T1000 (cell line): ENCODE measurements at places on chromosomes 2 and 18.
A peak's percentile ranks its signal among the peaks of the same experiment; 100 is the strongest.

GRCh38 chr2:181810823-181811695, 80.5 kb upstream of the ITPRID2 start:
- DNase-seq = peak; percentile 16

- DNase-seq = no peak
Observed at GRCh38 chr18:79509536-79509930, 113.8 kb downstream of the NFATC1 start.

GRCh38 chr2:43178055-43178598, 48.3 kb downstream of the ZFP36L2 start:
- DNase-seq = no peak

GRCh38 chr2:70946832-70947442, 11.2 kb downstream of the ATP6V1B1 start:
- no peak for DNase-seq

DNA sequence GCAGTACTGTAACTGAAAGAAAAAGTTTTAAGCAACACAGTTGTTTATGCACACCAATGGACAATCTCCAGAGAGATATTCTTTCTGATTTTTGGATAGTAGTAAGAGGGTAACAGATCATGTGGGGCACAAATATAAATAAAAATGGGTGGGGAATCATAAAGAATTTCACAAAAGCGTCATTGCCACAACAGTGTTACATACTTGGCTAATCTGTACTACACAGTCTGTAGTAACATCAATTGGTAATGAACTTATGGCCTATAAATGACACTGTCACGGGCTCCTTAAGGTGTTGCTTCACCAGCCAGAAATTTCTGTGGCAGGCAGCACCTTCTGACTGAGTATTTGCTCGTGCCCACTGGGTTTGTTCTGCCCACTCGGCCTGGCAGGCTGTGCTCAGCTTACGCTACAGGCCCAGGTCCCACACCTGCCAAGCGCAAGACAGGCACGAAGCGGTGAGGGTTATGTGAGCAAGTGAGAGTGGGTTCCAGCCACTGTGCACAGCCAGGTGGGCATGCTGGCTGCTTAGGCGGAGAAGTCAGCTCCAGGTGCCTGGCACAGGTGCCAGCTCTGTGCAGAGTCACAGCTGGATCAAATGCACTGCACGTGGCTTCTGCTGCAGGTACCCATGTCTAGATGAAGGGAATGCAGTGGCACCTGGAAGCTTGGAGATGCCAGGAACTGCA, 532.5 kb upstream of the SLC39A10 start:
- no peak for DNase-seq

DNA sequence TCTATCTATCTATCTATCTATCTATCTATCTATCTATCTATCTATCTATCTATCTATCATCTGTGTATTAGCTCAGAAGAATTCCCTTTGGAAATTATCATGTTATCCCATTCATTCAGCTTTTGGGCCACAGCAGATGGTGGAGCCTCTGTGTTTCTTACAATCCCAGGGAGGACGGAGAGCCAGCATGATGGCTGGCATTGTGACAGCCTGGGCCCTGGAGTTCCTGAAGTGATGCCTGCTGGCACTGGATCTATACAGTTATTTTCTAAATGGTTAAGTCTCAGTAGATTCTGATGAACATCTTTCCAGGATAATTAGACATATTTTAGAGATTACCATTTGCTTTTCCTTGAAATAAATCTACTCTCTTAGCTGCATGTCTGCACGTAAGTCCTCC, 385.4 kb upstream of the NXPH2 start:
- DNase-seq = no peak

DNA sequence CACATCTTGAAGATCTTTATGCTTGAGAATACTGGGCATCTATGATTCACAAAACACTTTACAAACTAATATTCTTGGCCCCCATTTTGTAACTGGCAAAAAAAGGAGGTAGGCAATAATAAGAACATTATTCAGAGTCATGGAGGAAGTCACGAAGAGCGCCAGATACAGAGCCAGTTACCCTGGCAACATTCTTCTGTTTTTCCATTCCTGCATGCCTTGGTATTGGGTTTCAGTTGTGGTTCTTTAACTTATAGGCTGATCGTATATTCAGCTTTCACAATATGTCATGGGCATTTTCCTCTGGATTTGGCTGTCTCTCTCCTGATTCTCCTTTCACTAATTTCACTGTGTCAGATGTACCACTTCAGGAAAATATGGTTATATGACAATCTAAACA, 234.7 kb downstream of the HRH4 start:
- no peak for DNase-seq

GRCh38 chr2:233208382-233209116, 42.9 kb upstream of the ATG16L1 start:
- no peak for DNase-seq

- DNase-seq = no peak
Observed at GRCh38 chr18:9943311-9943710, 29.5 kb downstream of the VAPA start.

- DNase-seq = no peak
Observed at GRCh38 chr2:240182476-240182875, 42.0 kb upstream of the OTOS start.

- no peak for DNase-seq
Observed at GRCh38 chr2:46971929-46972328, 56.3 kb upstream of the MCFD2 start.

GRCh38 chr2:234678711-234679110, 181.8 kb upstream of the ARL4C start:
- DNase-seq = no peak

DNA sequence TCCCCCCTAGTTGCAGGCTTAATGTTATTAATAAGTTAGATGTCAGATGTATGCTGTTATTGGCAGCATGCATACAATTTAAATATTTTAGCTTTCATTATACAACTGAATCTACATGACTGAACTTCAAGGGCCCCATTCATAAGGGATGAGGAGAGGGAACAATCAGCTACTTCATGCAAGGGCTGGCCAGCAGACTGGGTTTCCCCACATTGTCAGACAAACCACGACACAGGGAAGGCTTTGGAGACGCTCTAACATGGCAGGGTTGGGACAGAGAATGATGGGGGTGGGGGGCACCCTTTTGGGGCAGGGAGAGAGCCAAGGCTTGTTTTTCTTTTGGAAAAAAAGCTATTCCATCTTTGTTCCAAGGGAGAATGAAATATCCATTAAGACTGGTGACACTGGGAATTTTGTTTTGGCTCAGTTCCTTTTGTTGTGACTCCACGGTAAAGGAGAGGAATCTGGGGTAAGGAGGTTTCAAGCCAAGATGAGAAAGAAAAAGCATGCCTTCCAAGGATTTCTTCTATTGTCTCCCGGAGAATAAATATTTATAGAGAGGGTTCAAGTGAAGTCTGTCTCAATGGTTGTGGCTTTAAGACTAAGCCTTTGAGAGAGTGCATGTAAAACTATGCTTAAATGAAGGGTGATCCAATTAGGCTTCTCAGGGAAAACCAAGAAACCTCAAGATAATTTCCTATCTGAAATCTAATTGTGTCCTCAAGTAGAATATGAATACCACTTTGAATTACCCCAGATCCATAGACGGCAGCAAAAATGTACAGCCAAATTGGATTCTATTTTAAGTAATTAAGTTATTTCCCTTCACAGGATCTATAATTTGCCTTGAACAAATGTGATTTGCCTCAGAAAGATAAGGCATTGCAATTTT, 5.4 kb downstream of the CXCR4 start:
- DNase-seq = no peak

GRCh38 chr18:61474918-61475317, 141.7 kb downstream of the CDH20 start:
- no peak for DNase-seq

DNA sequence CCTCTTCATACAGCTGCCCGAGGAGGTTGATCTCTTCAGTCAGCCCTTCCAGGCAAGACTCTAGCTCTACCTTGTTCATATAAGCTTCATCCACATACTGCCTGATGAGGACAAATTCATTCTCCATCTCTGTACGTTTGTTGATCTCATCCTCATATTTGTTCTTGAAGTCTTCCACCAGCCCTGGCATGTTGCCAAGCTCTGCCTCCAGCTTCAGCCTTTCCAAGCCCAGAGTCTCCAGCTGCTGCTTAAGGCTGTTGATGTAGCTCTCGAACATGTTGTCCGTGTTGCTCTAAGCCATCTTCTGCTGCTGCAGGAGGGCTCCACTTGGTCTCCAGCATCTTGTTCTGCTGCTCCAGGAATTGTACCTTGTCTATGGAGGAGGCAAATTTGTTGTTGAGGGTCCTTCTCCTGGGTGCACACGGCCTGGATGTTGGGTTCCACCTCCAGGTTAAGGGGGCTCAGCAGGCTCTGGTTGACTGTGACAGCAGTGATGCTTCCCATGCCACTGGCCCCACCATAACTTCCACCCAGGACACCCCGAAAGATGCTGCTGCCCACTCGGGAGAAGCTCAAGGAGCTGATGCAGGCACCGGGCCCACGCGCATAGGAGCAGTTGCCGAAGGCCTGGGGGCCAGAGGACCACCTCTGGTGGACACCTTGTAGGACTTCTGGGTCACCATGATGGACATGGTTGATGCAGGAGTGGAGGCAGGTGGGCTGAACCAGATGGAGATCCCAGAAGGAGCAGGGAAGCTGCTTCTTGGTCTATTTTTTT, 30.3 kb downstream of the ICA1L start:
- no peak for DNase-seq

DNA sequence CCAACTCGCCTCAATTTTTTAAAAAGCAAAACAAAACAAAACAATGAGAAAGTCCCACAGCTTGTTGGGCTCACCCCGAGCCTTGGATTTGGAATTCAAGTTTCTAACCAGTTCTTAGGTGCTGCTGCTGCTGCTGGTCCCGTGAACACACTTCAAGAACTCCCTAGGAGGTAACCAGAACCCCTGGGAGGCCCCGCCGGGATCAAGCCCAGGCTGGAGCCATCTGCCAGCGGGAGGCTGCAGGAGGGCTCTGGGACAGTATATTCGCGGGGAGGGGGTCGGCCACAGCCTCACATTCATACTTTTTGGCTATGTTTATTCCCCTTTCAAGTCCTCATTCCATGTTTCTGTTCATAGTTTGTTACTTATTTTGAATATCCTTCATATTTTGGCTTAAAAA, 223.4 kb downstream of the TFCP2L1 start:
- no peak for DNase-seq

- DNase-seq = no peak
Observed at GRCh38 chr18:76483780-76484179, 11.3 kb downstream of the ZNF516 start.

GRCh38 chr2:6423157-6423556, 442.6 kb downstream of the CMPK2 start:
- DNase-seq = no peak

- no peak for DNase-seq
Observed at GRCh38 chr2:173216668-173217067, 138.0 kb upstream of the CDCA7 start.
